ENCODE measurements at places on chromosomes 1 and 21. TPM values are rescaled to one million over a fixed set of nuclear protein-coding genes. Genes with fewer than 3 reads are reported as not detected.

ZNF648 gene
- not detected for total RNA-seq

TAS1R2 gene
- not detected for total RNA-seq

SAMSN1 gene
- total RNA-seq = 11.1 TPM

DNA sequence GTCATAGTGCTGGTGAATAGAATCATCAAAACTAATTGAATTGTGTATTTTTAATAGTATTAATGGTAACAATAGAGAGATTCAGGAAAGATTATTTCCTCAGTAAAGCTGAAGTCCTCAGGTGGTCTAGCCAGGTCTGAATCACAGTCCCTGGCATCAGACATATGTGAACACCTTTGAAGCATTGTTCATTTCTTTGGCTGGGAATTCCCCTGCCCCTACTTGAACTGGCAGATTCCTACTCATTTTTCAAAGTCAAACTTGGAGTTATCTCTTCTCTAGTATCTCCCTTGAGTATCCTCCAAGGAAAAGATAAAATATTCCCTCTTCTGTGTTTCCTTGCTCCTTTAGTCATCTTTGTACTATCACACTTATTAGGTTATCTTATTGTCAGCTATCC lies 759.8 kb downstream of the ADGRL2 start:
- DNase-seq = no peak

GRCh38 chr21:26124896-26125295 lies 45.7 kb downstream of the APP start:
- DNase-seq = no peak

GRCh38 chr1:160777486-160778089 lies 18.4 kb upstream of the LY9 start:
- DNase-seq = no peak

DNA sequence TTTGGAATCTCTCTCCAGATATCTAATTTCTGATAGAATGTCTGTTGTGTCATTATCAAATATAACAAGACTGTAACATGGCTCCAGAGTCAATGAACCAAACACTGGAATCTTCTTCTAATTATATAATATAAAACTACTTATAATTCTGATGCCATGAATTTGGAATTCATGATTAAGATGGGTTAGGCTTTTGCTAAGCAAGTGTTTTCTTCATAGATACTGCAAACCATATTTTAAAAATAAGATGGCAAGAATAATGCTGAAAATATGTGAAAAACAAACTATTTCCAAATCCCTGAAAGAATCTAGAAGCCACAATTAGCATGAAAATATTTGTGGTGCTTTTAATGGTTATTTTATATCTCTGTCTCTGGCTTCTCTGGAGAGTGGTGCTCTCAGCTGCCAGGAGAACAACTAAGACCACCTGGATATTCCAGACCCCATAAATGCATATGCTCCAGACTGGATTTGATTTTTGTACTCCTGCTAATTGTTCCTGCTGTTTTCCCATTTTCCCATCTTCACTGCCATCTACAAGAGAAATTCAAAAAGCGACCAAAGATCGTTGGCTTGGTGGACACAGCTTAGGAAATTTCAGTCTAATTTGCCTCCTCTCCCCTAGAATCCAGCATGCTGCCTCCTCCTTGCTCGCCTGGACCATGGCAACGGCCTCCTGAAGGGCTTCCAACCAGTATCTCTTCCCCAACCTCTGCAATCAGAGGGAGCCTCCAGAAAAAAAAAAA lies 418.9 kb downstream of the SETD4 start:
- no peak for DNase-seq

- no peak for DNase-seq
Measured at GRCh38 chr1:169816617-169817016, 21.9 kb upstream of the METTL18 start.

DNA sequence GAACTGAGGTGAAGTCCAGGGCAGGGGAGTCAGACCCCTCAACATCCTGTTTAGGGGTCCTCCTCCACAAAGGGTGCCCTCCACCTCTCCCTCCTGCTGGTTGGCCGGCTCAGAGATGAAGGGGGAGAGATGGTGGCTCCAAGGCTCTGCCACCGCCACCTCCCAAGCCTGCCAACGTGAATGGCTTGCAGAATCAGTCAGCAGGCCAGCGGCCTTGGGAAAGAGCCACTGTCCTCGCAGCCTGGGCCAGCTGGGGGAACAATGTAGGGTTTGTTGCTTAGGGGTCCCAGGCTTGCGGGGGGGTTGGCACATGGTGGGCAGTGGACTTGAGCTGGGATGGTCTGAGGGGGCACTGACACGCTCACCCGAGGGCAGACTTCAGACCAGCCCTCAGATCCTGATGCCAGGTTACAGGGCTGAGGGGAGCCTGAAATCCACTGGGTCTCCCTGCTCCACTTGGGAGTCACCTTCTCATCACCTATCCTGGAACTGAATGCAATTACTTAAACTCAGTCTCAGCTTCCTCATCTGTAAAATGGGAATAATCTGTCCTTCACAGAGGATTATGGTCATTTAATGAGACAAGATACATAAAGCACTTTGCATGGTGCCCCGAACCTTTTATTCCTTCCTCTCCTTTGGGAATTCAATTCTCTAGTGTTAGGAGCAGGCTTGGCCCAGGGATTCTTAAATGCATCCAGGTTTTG lies 8.3 kb downstream of the GPR37L1 start:
- no peak for DNase-seq

DNA sequence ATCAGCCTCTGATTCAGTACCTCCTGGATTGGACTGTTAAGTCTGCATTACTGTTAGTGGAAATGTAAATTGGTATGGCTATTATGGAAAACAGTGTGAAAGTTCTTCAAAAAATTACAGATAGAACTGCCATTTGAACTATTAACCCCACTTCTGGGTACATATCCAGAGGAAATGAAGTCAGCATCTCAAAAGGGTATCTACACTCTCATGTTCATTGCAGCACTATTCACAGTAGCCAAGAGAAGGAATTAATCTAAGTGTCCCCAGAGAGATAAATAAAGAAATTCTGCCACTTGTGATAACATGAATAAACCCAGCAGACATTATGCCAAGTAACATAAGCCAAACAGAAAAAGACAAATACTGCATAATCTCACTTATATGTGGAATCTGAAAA lies 676.0 kb downstream of the PLA2G4A start:
- no peak for DNase-seq

DNA sequence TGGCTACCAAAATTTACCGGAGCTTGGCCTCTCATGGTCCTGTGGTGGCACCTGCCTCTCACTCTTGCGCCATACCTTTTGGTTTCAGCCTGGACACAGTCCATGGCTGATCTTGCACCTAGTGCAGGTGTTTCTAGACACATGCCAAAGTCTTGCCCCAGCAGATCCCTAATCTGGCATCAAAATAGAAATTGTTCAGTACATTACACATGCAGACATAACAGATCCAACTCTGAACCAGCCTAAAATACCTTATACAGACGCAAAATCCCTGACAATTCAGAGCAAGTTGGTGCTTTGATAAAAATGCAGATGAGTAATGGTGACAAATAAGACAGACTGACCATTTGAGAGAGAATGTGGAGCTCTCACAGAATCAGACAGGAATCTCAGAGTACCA lies 44.1 kb downstream of the NGF start:
- DNase-seq = no peak

DNA sequence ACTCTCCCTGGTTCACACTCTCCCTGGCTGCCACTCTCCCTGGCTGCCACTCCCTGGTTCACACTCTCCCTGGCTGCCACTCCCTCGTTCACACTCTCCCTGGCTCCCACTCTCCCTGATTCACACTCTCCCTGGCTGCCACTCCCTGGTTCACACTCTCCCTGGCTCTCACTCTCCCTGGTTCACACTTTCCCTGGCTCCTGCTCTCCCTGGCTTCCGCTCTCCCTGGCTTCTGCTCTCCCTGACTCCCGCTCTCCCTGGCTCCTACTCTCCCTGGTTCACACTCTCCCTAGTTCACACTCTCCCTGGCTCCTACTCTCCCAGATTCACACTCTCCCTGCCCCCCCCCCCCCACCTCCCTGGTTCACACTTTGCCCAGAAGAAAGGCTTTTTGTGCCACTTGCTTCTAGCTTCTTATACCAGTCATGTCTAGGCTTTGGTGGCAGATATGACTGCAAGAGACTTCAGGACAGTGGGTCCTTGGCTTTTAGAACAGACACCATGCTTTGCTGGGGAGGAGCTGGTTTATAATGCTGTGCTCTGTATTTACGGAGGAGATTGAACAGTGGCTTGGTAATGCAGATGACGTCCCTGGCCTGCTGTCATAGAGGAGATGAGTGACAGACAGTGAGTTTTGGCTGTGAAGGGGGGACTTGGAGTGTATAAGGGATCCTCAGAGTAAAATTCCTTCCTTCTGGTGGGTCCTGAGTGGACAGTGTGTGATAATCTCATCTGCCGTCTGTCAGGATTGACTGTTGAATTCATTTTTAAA lies 17.0 kb downstream of the COQ8A start:
- no peak for DNase-seq

GRCh38 chr1:31786366-31787060 lies 22.4 kb upstream of the ADGRB2 start:
- no peak for DNase-seq

DNA sequence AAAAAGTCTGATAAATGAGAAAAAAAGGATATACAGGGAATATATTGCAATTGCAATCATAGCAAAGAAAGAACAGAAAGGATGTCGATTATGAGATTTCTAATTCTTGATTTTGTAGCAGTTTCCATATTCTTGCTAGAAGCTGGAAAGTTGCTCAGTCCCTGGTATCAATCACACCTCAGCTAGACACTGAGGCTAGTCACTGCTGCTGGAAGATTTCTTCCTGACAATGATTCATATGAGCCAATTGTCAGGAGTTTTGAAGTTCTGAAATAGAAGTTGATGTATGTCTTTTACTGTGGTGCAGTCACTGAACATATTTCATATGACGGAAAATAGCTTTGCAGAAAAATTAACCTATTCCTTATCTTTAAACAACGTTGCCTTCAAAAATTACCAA lies 208.4 kb upstream of the C1orf105 start:
- DNase-seq = no peak

GRCh38 chr21:33916200-33916567 lies 580 bp upstream of the ATP5PO start:
- DNase-seq = no peak

DNA sequence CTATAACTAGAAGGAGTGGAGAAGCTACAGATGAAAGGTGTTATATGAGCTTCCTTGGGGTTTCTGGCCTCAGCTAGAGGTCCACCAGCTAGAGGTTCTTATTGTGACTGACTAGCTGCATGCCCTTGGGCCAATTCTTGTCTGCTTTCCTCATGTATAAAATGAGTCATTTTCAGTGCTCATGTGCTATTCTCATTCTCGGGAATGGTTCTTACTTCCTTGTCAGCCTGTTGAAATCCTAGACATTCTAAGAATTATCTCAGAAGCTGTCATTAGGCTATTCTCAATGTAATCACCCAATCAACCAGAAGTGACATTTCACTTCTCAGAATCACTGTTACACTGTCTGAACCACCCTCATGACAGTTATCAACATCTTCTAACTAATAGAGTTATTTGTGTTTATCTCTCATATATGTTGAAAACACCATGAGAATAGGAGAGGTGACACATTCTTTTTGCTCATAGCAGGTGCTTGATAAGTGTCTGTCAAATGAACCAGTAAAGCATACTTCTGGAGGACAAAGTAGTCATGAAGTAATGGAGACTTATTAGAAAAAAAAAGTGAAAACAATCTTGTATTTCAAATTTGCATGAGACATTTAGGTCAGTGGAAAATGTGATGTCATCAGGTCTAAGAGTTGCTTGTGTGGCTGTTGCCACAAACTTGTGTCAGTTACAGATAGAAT lies 122.8 kb upstream of the IVNS1ABP start:
- DNase-seq = no peak

All from mucosa of descending colon (tissue), 3 donors.